ENCODE measurements at places on chromosomes 13 and 19.

DNA sequence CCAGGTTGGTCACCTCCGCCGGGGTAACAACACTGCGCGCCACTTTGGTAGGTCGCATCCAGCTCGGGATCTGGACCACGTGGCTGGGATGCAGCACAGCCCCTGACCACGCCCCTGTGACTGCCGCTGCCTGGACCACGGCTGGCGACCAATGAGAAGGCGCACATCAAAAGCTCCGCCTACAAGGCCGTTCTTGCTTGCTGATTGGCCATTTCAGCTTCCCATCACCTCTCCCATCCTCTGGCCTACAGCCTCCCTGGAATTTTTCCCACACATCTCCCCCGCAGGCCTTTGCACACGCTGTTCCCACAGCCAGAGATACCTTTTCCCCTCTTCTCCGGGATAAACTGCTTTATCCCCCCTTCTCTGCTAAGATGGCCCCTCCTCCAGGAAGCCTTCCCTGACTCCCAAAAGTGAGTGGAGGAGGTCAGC, 12.5 kb upstream of the MAP1S start:
- no peak for DNase-seq

DNA sequence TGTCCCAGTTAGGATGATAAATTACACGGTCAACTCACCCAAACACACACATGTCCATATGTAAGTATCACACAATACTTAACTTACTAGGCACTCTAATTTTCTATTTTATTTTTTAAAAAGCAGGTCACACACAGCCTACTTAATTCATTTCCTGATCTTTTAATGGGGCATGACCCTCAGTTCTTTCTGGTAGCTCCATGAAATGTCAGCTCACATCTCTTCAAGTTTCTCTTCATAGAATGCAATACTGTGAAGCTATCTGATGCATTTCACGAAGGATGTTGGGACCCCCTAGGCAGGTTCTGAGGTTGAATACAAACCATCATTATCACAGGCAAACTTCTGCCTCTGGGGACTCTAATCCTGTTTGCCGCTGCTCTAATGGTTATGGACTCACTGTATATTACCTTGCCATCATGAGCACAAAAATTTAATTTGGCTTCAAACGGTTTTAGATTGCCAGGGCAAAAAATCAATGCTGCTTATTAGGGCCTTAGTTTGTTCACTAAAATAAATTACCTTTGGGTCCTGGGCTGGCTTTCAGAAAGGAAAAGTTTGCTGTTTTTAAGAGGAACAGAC, 16.1 kb upstream of the DHRS12 start:
- DNase-seq, result no peak

DNA sequence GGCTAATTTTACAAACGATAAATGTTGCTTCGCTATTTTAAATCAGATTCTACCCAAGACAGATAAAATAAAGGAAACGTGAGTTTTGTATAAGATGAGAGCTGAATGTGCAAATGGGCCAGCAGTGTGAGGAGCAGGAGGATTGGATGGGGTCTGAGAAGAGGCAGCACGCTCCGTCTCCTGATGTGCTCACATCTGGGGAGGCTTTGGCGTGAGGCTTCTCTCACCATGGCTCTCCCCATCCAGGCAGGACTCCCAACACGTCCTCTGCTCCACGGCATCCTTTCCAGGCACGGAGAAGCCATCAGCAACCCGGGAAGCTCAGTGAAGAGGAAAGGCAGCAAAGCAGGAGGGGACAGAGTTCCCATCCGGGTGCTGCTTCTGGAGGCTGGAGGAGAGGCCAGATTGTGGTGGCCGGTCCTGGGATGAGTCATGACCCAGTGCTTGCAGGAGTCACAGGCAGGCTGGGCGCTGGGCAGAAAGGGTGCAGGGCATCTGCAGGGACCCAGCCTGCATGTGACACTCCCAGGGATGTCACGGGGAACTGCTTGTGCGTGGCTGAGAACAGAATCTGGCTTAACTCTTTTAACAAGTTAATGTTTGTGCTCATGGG, 47.5 kb downstream of the ZNF536 start:
- DNase-seq, result no peak

- DNase-seq, result no peak
Observed at GRCh38 chr13:39531646-39532045, 71.3 kb downstream of the LHFPL6 start.

DNA sequence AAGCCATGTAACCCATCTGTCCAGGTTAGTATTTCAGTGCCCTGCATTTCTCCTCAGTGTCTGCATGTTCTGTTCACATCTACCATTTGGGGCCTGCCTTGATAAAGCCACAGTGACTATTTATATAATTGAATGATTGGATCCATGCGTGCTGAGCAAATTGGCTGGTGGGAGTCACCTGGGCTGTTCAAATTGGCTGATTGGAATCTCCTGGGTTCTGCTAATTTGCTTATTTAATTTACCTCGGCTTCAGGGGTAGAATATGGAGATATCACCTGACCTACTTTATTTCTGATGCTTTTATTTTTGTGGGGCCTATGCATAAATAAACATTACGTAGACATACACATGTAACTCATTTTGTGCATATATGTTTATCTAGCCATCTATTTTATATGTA, 167.7 kb downstream of the ZNF486 start:
- DNase-seq, result no peak

GRCh38 chr19:3073159-3073563, 10.9 kb upstream of the TLE5 start:
- DNase-seq, result no peak

- DNase-seq, result no peak
Observed at GRCh38 chr19:30092721-30093569, 150.9 kb downstream of the URI1 start.

DNA sequence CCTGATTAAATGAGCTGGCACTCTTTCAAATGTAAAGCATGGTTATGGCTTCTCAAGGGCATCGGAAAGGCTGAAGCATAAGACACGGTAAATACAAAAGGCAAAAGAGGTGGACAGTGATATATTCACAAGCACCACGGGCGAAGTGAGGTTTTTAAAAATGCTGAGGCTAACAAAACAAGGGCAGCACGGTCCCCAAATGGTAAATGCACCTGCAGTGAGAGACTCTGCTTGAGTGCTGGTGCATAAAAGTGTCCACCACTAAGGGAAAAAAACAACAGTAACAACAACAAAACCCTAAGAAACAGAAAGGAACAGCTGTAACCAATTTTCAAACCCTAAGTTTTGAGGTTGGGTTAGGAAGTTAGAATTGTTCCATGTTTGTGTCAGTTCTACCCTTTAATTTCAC, 234.9 kb downstream of the PCDH9 start:
- DNase-seq, result no peak

- DNase-seq, result no peak
Observed at GRCh38 chr13:27535546-27535945, 84.8 kb downstream of the LNX2 start.

- no peak for DNase-seq
Observed at GRCh38 chr19:13042443-13043130, 47.3 kb downstream of the NFIX start.

GRCh38 chr13:105997581-105998550, 537.6 kb downstream of the EFNB2 start:
- DNase-seq, result no peak

GRCh38 chr13:51794964-51795363, 9.0 kb downstream of the DHRS12 start:
- DNase-seq, result no peak

DNA sequence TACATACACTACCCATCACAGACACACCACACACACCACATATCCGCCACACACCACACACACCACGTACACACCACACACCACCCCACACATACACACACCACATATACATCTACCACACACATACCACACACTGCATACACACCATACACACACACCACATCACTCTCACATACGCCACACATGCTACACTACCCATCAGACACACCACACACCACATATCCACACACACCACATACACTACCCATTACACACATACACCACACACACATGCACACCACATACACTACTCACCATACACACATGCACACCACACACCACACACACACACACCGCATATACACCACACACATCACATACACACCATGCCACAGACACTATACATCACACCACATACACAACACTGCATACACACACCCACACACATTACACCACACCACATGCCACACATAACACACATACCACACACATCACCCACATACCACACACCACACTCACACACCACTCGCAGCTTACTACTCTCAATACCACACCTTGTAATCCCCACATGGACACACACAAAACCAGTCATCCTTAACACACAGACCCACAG, 9.5 kb downstream of the ERFL start:
- no peak for DNase-seq

GRCh38 chr13:20988909-20989655, 72.3 kb downstream of the LATS2 start:
- DNase-seq, result no peak

DNA sequence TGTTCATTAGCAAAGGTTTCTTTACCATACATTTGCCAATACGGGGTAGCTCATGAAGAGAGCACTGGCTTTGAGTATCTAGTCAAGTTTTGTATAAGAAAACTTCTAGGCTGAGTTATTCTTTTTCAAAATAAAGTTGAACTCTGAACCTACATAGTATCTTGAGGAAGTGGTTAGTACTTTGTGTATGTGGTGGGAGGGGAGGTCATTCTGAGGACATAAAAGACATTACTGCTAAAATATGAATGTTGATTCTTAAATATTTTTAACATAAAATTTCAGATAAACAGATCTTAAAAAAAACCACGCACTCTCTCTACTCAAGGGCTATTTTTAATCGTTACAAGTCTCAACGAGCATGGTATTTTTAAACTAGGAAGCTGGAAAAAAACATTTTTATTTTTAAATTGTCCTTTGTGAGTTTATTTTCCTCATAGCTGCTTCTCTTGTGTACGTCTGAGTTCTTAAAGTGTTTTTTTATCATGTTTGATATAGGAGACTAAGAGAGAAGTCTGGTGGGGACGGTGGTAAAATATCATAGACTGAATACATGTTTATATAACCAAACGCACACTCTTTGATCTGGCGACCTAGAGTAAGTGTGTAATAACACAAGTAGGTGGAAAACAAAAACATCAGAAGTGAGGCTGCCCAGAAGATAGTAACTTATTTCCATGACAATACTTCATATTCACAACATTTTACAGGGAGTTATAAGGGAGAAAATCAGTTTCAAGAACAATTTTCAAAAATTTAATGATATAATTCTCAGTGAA, 118.0 kb upstream of the POSTN start:
- no peak for DNase-seq

GRCh38 chr13:82341116-82341515, 1541.2 kb downstream of the SLITRK1 start:
- DNase-seq, result no peak

DNA sequence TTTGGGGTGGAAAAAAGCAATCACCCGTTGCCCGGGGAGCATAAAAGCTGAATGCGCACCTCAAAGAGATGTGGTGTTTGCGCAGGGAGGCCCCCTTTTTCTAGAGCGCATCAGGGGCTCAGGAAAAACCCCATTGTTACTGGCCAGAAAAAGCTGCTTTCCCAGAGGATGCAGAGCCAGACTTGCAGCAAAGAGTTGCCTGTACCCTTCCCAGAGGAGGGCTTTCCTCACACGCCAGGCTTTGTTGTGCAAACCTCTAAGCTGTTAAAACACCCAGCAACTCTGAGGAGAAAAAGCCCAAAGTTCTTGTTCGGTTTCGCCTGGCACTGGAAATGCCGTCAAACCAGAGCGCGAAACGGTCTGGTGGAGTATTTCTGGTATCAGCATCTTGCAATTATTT, 29.3 kb downstream of the GSX1 start:
- DNase-seq, result no peak

- no peak for DNase-seq
Observed at GRCh38 chr13:97979556-97979955, 26.1 kb downstream of the IPO5 start.

DNA sequence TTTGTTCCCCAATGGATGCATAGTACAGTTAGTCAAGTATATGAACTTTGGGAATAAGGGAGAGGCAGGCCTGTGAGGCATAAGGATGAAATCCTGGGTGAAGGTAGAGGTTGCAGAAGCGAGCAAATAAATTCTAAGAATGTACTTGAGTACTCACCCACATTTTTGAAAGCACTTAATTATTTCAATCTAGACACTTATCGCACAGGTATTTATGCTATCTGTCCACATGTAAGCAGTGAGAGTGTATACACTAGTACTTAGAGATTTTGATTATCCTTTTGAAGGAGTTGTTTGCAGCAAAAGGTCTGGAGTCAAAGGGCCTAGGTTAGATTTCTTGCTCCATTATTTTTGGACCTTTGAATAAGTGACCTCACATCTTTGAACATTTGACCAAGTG, 77.7 kb downstream of the LMO7 start:
- no peak for DNase-seq

DNA sequence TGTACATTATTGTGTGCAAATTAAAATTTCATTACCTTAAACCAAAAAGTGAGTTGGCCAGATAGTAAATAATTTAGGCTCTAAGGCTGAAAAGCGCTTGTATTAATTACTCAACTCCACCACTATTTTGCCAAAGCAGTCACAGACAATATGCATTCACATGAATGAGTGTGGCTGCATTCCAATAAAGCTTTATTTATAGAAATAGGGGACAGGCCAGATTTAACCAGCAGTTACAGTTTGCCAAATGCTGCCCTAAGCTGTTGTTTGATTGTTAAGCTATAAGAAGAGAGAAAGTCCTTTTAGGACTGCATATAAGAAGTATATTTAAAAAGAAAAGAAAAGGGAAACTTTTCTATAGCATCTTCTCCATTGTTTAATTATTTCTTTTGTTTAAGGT, 342.6 kb downstream of the ITGBL1 start:
- no peak for DNase-seq

GRCh38 chr13:35179494-35179893, 237.4 kb downstream of the NBEA start:
- no peak for DNase-seq

- DNase-seq, result no peak
Observed at GRCh38 chr19:54517483-54517882, 14.9 kb downstream of the LAIR2 start.

DNA sequence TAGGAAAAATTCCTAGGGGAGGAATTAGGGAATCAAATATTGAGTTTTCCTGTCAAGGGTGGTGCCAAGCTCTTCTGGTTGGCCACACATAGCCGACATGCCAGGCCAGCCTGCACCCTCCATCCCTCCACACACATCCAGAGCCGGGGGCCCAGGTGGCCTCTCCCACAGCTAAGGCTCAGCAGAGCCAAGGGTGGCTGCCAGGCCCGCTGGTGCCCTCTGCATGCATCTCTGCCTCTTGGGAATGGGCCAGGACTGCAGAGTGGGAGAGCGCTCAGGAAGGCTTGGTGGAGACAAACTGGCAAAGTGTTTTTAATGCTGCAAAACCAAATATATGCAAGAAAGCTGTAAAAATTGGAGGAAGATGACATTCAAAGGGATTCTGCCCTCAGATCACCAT, 42.7 kb upstream of the GAS6 start:
- no peak for DNase-seq

- DNase-seq, result no peak
Observed at GRCh38 chr19:42269478-42270345, 660 bp downstream of the CIC start.

- no peak for DNase-seq
Observed at GRCh38 chr13:78060966-78061365, 142.3 kb upstream of the EDNRB start.

- no peak for DNase-seq
Observed at GRCh38 chr19:42303101-42303464, 659 bp upstream of the PAFAH1B3 start.

GRCh38 chr13:42965281-42965680, 26.8 kb downstream of the EPSTI1 start:
- no peak for DNase-seq

GRCh38 chr13:101567841-101568240, 115.4 kb downstream of the ITGBL1 start:
- no peak for DNase-seq

- DNase-seq, result no peak
Observed at GRCh38 chr13:42754801-42755510, 26.4 kb upstream of the FAM216B start.

GRCh38 chr19:6066661-6067646, 43.3 kb downstream of the RFX2 start:
- no peak for DNase-seq

Measured in stimulated activated CD4-positive, alpha-beta T cell treated with anti-CD3 and anti-CD28 coated beads, Interleukin-1b, Interleukin-23, amount 100 ng/mL, for 1 hour (primary cell).